IPS-NIHi11 (cell line): ENCODE measurements at places on chromosomes 6 and 20.
A peak's percentile ranks its signal among the peaks of the same experiment; 100 is the strongest.

DNA sequence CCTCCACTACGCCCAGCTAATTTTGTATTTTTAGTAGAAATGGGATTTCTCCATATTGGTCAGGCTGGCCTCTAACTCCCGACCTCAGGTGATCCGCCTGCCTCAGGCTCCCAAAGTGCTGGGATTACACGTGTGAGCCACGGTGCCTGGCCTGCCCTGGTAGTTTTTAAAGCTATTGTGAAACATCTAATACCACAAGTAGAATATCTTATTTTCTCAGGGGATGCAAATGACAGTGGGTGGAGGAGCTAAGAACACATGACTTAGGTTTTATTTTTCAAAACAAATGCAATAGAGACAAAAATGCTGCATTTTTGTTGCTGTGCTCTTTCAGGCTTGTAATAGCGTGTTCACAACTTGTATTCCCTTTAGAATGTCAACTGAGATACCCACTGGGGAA lies 264.9 kb upstream of the PLCB4 start:
- no peak for DNase-seq

- peak; percentile 62 for DNase-seq
Observed at GRCh38 chr20:63955281-63955826, 862 bp downstream of the UCKL1 start.

GRCh38 chr6:38064431-38064830 lies 244.9 kb downstream of the ZFAND3 start:
- no peak for DNase-seq

- no peak for DNase-seq
Observed at GRCh38 chr20:14717134-14717999, 380.0 kb upstream of the FLRT3 start.

- no peak for DNase-seq
Observed at GRCh38 chr6:130622142-130622541, 205.1 kb upstream of the SMLR1 start.

DNA sequence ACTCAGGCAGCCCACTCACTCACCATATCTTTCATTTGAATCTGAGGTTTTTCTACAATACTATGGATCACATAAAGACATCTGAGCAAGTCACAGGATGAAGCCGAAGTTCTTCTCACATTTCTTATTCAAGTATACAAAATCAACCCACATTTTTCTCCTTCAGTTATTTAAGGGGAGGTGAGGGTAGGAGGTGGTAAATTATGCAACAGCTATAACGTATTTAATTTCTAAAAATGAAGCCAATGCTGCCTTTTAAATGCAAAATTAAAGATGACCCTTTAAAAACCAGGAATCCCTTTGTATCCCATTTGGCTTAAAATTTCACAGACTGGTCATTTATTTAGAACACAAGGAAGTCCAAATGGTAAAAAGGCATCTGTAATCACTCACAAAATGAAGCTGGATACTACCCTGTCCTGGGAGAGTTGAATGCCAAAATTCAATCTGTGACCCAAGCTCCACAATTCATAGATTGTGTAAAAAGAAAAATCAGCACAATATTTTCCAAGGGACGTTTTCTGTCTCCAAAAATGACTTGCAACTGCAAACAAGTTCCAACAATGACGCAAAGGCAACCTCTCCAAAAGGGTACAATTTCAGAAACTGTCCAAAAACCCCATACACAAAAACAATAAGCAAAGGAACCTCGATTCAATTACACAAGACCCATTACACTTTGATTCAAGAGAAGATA lies 48.8 kb downstream of the EPB41L2 start:
- DNase-seq = no peak

DNA sequence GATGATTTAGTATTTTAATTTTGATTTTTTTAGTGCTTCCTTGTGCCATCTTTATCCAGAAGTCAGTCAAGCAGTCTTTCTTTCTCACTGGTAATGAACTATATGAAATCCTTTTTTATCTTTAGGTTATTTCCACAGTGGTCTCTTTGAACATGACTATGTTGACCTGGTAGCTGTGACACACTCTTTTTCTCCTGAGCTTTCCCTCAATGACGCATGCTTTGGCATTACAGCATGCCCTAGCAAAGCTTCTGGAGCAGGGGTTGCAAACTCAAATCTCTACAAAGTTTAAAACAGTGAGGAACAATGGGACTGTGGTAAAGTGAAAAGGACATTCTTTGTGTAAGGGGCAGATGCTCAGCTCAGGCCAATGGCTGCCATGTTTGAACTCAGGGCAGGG lies 4.5 kb upstream of the PLAGL1 start:
- DNase-seq = no peak

GRCh38 chr6:44660561-44661220 lies 273.2 kb downstream of the CDC5L start:
- no peak for DNase-seq

- no peak for DNase-seq
Observed at GRCh38 chr6:80331974-80332373, 225.5 kb downstream of the BCKDHB start.

DNA sequence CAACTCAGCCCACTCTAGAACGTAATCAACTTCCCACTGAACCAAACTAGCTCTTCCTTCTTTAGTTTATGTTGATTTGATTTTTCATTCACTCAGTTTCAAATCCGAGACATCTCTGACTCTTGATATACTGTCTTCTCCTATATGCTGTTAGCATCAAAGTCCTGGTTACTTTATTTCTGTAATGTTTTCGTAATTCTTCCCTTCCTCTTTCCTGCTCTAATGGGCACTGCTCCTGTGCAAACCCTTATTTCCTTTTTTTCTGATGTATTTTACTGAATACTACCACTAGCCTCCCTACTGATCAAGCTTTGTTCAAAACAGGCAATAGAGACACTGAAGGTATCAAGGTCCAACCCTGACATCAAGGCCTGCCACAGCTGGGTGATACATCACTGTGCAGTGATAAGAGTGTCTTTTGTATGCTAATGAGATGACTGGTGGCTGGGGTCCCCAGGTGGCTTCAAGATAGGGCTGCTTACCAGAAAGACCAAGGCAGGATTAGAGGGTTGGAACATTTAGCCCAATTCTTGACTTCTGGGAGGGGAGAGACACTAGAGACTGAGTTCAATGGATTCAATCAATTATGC lies 95.2 kb downstream of the KIF13A start:
- DNase-seq = no peak

DNA sequence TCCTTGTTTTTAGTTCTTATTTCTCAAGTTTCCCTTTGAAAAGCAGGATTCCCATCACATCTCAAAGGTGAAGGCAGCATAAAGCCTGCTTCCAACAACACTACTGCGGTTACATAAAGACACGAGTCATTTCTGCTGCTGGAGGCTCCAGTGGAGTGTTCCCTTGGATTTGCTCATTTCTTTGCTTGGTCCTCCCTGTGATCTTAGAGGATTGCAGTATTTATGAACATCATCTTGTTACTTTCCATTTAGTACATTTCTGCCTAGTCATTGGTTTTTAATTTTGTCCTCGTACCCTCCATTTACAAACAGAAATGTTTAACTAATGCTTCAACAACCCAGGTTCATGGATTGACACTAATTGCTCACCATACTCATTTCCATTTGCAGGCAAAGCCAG lies 298.8 kb downstream of the ZNF217 start:
- no peak for DNase-seq
